ENCODE measurements at places on chromosomes 13 and 19.

DNA sequence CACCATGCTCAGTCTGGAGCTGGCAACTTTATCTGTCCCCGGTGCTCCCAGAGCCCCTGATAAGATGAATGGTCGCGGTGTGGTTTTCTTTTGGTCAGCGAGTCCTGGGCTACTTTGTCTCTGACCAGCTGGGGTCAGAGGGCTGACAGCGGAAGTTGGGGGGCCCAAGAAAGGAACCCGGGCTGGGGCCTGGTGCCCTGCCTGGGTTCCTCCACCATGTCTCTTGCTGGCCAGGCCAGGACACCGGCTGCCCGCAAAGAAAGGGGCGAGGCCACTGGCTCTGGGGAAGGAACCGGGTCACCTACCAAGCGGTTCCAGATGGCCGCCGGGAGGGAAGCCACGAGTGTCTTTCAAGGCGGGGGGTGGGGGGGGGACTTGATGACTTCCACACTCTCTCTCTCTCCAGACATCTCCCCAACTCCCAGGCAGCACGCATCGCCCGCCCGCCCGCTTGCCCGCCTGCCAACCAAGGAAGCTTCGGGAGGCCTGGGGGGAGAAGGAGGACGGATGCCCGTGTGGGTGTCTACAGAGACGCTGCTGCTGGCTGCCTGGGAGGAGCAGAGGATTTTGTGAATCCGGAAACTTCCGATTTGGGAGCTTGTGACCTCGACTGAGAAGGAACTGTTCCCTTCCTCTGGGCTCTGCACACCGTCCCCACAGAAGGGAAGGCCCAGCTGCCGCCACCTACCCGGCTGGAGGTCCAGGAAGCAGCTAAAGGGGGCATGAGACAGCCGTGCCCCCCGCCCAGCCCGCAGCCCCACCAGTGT lies 1.1 kb downstream of the PIP5K1C start:
- DNase-seq: no peak

- DNase-seq: no peak
These were observed 8.0 kb downstream of the MAP2K2 start for GRCh38 chr19:4115818-4116385.

DNA sequence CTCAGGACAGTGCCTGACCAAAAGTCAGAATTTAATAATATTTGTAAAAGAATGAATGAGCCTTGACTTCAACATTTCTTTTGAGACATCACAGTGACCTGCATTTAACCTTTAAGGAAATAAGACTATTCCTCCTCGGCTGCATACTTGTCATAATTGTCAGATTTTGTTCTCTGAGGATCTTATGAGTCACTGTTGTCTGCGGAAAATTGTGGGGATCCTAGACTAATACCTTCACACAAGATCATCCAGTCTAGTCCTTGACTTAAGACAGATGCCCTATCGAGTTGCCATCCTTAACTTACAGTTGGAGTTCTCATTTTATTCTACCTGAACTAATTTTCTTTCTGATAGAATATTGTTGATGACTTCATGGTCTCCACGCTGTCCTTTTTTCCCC lies 198.4 kb downstream of the DLEU7 start:
- DNase-seq: no peak

DNA sequence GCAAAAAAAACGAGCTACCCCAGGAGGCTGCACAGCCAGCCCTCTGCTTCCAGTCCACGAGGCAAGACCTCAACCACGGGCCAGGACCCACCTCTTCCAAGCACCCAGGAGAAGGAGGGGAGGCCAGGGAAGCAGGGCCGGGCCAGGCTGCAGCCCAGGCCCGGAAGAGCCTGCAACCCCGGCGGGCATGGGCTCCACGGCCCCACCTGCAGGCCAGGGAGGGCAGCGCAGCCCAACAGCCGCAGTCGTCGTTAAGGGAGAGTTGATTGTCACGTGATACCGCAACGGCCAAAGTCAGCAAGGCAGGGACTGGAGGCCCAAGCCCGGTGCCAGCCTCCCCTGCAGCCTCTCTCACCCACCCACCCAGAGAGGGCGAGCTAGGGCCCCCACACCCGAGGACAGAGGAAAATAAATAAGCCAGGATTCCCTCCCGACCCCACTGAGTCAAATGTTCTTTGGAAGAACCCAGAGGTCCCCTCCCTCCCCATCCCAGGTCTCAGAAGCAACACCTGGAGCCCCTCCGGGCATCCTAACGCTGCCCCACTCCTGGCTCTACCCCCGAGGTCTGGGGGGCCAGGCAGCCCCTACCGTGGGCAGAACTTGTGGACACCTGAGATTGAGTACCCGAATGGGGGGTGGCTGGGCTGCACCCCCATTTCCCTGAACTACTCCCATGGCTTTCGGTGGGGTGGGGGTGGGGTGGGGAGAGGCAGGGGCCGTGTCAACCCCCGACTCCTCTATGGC lies 5.2 kb upstream of the REXO1 start:
- peak; percentile 79 for DNase-seq

GRCh38 chr13:35347679-35348205 lies 128.7 kb downstream of the MAB21L1 start:
- DNase-seq: no peak

- DNase-seq: no peak
These were observed 257.5 kb downstream of the MZT1 start for GRCh38 chr13:72469906-72470305.

- no peak for DNase-seq
These were observed 11.6 kb downstream of the SHKBP1 start for GRCh38 chr19:40588110-40588854.

- DNase-seq: no peak
These were observed 53.9 kb downstream of the MCF2L start for GRCh38 chr13:113022745-113023574.

GRCh38 chr19:45424191-45425058 lies 708 bp upstream of the ERCC1 start:
- DNase-seq: peak; percentile 88

GRCh38 chr19:33400856-33401682 lies 27.6 kb downstream of the CEBPG start:
- no peak for DNase-seq

DNA sequence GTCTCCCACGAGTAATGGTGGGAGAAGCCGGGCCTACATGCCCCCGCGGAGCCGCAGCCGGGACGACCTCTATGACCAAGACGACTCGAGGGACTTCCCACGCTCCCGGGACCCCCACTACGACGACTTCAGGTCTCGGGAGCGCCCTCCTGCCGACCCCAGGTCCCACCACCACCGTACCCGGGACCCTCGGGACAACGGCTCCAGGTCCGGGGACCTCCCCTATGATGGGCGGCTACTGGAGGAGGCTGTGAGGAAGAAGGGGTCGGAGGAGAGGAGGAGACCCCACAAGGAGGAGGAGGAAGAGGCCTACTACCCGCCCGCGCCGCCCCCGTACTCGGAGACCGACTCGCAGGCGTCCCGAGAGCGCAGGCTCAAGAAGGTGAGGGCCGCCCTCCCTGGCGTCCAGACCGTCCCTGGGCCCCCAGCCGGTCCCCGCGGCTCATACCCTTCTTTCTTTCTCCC lies 1.4 kb upstream of the USF2 start:
- no peak for DNase-seq

DNA sequence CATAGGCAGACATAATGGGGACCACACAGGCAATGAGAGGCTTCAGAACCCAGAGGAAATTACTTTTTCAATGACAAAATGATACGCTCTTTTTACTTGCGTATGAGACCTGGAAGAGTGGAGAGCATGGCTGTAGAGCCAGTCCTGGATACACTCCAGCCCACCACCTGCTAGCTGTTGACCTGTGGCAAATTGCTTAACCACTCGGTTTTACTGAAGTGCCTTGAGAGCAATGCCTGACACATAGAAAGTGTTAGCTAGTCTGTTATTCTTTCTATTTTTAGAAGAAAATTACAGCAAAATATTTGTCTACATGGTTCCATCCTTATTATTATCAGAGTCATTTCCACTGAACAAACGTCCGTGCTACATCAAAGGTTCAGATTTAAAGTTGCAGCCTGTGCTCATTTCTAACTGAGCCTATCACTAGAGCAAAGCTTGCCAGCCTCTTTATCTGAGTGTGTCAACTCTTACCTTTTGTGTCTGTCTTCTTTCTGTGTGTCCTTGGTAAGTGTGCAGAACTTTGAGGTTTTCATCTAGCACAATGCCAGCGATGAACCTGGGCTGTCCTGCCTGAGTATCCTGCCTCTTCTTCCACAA lies 9.6 kb upstream of the GPR183 start:
- DNase-seq: no peak

DNA sequence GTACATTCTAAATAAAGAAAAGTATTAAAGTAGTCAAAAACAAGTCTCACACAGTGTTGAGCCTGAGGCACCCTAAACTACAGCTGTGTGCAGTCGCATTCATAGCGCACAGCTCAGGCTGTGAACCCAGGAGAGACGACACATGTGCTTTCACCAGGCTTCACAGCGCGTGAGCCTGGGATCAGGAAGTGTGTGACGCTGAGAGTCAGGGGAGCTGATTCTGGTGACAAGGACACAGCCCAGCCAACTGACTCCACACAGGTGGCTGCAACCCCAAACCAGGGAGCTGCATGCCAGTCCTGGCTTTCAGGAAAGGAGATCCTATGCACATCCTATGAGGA lies 41.6 kb downstream of the COL4A1 start:
- no peak for DNase-seq

DNA sequence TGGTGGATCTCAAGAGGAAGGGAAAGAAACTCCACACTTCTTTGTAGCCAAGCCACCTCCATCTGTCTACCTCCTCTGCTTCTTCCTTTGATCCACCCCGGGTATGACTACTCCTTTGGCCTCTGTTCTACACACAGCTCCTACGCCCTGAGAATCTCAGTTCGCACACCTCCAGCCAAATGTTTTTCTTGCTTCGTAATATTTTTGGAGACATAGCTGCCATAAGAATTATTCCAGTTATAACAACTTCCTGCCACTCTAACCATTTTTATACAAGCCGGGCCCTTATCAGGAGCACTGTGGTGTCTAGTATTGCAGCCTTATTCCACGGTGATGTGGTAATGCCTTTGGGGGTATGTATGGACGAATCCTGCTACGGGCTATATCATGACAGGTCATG lies 126.7 kb downstream of the STARD13 start:
- DNase-seq: no peak

DNA sequence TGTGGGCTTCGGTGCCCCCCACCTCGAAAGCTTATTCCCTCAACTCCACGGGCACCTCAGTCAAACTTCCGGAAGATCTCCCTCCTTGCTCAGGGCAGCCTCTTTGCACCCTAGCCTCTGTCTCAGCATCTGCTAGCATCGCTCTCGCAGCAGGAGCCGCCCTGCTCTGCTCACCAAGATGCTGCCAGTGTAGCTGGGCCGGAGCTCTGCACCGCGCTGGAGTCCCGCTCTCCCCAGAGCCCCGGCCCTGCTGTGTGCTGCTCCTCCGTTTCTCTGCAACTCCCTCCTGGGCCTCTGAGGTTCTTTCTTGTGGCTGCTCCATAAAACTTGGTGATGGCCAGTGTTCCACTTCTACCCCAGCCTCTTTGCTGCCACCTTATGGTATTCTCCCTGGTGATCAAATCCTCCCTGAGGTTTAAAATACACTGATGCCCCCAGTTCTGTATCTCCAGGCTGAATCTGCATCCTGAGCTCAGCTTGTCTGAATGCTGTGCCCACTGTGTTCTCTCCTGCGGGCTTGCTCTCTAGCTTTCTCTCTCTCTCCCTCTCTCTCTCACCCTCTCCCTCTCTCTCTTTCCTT lies 198.0 kb downstream of the UQCRFS1 start:
- DNase-seq: no peak

GRCh38 chr13:24005755-24006281 lies 108.5 kb upstream of the C1QTNF9B start:
- no peak for DNase-seq

DNA sequence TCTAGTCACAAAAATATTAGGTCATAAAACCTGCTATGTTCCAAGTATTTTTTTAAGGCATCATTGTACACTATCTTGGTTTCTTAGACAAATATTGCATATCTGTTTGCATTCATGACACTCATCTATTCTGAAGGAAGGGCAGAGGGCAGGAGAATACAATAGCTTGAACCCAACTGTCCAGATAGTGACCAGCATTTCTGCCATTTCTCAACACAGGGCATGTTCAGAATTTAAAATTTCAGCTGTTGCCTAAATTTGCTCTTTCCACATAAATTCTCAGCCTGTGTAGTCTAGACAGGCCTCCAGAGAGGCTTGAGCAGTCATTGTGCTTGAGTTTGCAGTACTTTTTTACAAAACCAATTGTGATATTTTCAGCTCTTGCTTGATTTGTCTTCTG lies 119.5 kb downstream of the ZAR1L start:
- DNase-seq: no peak

GRCh38 chr19:11995174-11995573 lies 30.3 kb downstream of the ZNF763 start:
- DNase-seq: no peak

- DNase-seq: peak; percentile 72
These were observed 64.2 kb upstream of the GTF2F2 start for GRCh38 chr13:45055902-45056648.

GRCh38 chr13:65342541-65343337 lies 1887.4 kb downstream of the PCDH9 start:
- no peak for DNase-seq

DNA sequence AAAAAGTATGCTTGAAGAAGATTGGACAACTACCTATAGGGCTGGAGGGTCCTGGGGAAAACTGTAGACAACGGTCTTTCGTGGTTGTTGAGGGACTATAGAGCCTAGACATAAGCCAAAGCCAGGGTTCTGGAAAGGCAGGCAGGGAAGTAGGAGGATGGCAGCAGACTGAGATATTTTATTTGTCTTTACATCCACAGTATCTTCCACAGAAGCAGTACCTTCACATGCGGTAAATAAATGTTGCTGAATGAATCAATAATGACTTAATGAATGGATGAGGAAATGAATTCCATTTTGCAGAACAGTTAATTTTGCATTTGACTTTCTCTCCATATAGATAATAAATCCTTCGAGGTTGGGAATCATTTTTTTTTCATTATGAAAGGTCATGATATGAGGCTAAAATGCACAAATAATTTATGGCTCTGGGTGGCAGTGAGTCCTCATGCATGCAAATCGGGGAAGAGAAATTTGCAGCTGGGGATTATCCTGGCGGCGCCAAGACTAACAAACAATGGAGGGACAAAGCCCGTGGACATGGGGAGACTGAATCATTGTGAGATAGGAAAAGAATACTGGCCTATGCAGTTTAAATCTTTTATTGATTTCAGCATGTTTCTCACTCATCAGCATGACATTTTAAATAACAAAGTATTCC lies 102.0 kb downstream of the ERCC5 start:
- peak; percentile 5 for DNase-seq

- DNase-seq: no peak
These were observed 322.7 kb downstream of the FOXO1 start for GRCh38 chr13:40343550-40344269.

- DNase-seq: no peak
These were observed 4.5 kb downstream of the DACH1 start for GRCh38 chr13:71862459-71862943.
